ENCODE measurements at places on chromosomes 12 and 14.

DNA sequence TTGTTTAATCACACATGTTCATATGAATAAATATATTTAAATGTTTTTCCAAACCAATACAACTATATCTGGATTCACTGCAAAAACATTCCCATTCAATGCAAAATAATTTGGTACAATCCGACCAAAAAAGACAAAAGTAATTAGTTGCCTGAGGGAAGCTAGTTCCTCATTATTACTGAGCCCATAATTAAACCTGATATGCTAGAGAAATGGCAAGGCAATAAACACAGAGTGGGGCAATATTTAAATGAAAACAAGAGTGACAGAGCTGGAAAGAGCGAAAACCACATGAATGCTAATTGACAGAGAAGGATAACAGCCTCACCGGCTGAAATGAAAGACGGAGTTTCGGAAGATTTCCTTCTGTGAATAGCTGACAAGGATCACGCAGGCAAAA is 82.6 kb downstream of the TMCC3 start:
- DNase-seq = no peak

GRCh38 chr12:119725523-119725922 is 57.6 kb downstream of the PRKAB1 start:
- no peak for DNase-seq

DNA sequence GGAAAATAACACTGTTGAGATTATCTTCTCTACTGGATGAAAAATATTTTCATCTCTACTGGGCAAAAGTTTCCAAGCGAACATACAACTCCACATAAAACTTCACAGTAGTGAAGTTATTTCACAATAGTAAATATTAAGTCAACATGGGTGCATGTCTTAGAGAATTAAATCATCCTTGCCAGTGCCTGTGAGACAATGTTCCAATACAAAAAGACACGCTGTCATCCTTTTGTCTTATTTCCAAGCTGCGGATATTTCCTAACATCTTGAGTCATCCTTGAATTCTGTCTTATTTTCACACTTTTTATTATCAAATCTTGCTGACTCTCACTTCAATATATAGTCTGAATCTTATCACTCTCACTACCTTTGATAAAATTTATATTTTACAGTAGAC is 142.9 kb upstream of the KITLG start:
- no peak for DNase-seq

GRCh38 chr12:9792185-9792900 is 31.6 kb upstream of the CD69 start:
- no peak for DNase-seq

DNA sequence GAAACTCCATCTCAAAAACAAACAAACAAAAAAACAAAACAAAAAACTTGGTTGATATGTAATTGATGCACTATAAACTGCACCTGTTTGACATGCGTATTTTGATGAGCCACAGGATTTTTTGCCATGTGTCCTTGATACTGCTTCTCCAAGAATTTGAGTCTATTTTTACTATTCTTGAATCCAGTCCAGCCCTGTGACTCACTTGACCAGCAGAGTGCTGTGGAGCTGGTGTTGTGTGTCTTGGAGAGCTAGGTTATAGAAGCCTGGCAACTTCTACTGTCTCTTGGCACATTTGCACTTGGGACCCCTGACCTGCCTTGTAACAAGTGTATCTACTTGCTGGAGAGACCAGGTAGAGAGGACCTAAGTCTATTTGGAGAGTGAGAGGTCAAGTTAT is 52.0 kb downstream of the KLRG1 start:
- DNase-seq = no peak

- no peak for DNase-seq
Measured at GRCh38 chr14:66859063-66859671, 330.1 kb upstream of the GARIN2 start.

DNA sequence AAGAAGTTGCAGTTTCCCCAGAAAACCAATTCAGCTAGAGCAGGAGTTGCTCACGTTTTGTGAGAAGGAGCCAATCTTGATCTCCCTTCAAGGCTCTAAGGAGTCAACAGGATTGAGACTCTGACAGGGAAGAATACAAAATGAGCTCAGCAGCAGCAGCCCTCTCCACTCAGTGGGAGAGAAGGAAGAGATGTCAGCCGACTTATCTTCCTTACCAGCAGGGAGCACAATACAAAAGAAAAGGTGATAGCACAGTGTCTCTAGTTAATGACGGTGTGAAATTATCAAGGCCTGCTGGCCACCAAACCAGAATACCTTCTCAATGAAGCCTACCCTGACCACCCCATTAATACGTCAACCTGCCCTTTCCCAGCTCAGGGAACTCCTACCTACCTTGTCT is 223.6 kb upstream of the TMPO start:
- no peak for DNase-seq

DNA sequence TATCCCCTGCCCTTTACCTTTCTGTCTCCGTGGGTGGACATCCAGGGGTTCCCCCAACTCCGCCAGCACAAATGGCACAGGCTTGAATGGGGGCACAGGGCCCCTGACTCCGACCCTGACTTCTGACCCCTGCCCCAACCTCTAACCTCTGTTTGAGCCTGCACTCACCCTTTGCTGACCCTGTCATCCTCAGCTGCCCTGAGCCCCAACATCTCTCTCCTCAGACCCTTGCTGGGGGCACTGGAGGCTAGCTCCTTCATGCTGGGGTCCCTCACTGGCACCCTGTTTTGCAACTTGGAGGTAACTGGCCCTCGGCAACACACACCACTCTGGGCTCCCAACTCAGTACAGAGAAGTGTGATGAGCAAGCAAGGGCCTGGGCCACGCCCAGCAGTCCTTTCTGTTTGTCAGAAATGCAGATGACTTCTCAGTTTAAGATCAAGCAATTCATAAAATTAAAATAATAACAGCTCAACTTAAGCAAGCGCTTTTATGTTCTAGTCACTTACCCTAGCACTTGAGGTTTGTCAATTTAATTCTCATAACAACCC is 2.1 kb downstream of the IFI27 start:
- no peak for DNase-seq

- no peak for DNase-seq
Measured at GRCh38 chr12:124792961-124793441, 70.7 kb downstream of the SCARB1 start.

- no peak for DNase-seq
Measured at GRCh38 chr12:96824074-96824837, 82.8 kb upstream of the NEDD1 start.

GRCh38 chr14:41642367-41642766 is 35.7 kb downstream of the LRFN5 start:
- no peak for DNase-seq

GRCh38 chr14:105852378-105853088 is 326.1 kb downstream of the TMEM121 start:
- no peak for DNase-seq

GRCh38 chr12:95337146-95337545 is 119.5 kb downstream of the VEZT start:
- DNase-seq = no peak

GRCh38 chr12:50567926-50568325 is 63.1 kb downstream of the DIP2B start:
- no peak for DNase-seq

All from globus pallidus (tissue), 1 donor.